Fibroblast of pulmonary artery (primary cell): ENCODE measurements at places on chromosomes 4 and X.

GRCh38 chrX:66760651-66761050 is 121.8 kb upstream of the EDA2R start:
- peak; percentile 1 for DNase-seq

GRCh38 chr4:101419336-101420135 is 72.2 kb upstream of the PPP3CA start:
- peak; percentile 86 for DNase-seq

DNA sequence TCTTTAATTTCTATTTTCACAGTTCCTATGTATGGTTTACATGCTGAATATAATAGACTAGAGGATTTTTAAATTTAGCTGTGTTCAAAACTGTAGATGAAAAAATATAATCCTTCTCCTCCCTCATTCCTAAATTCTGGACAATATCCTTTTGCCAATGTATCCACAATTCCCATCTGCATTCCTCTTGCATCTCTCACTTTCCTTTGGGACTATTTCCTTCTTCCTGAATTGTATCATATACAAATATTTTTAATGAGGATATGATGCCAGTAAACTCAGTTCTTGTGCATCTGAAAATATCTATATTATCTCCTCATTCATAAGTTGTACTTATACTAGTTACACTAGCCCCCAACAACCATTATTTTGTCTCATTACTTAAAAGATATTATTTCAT is 46.7 kb downstream of the DDX60L start:
- DNase-seq: peak; percentile 47

DNA sequence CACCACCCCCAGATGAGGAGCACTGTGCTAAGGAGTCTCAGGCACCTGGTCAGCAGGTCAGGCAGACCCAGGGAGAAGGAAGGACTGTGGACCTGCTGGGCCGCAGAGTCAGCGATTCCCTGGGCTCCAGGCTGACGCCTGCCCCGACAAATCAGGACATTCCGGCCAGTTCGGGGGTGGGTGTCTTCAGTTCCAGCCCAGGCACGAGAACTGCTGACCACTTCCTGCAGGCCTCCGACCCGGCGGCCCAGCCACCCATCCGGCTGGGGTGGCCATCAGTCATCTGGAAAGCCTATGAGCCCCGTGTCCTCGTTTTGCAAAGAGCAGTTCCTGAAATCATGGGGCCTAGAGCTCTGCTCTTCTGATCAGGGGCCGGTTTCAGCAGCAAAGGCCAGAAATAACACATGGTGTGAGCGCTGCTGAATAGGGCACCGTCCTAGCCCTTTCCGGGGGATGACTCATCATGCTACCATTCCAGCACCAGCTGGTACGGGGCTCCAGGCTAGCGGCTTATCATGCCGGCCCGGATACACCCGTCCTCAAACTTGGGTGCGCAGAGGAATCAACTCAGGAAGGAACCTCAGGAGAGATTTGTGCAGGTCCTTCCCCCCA is 7.8 kb upstream of the SH3TC1 start:
- DNase-seq: peak; percentile 90

GRCh38 chr4:130056286-130056685 is 960.3 kb downstream of the C4orf33 start:
- no peak for DNase-seq

DNA sequence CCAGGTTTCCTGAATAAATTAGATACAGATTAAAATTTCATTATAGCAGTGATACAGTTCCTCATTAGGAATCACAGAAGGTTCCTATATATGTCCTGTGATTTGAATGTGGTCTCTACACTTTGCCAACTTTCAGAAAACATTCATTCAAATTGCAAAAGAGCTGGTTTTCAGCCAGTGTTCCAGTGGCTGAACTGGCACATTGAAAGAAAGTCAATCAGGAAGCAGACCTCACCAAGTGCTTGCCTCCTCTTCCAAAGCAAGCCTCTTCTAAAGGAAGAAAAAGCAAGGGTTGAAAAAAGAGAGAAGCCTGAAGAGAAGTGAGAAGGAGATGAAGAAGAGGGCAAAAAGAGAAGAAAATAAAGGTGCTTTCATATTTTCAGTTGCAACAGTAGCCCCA is 12.7 kb downstream of the KLHL34 start:
- no peak for DNase-seq

DNA sequence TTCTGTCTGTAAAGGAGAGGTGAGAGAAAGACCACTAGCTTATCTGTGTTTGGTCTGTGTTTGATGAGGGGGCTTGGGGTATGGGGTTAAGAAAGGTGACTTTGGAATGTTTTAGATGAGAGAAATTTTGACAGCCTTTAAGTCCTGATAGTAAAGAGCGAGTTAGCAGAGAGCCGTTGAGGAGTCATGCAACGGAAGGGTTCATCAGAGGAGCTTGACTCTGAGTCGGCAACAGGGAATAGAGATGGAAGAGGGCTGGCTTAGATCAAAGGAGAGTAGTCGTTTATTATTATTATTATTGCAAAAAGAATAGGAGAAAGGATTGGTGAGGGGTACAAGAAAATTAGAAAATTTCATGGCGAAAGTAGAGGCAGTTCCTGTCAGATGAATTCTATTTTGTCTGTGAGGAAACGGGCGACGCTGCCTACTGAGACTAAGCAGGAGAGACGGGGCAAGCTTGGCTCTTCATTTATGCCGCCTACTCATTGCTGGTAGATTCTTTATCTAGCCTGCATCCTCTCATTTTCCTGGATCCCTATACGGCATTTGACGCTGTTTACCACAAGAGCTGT is 473 bp upstream of the VAMP7 start:
- DNase-seq: no peak

GRCh38 chr4:120842031-120842430 is 80.5 kb downstream of the PRDM5 start:
- DNase-seq: peak; percentile 51

DNA sequence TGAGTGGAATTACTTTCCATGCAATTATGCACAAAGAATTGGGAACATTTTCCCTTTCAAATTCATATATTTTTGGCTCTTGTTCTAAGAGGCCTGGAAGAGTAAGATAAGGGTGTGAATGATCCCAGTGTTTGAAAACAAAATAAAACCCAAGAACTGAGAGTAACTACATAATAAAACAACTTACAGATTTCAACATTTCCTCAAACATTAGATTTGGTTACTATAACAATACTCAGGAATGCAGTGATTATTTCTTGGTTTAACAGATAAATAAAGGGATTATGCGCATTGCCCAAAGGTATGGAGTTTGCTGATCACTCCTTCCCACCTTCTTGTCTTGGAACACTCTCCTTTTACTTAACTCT is 292.5 kb downstream of the CAMK2D start:
- DNase-seq: peak; percentile 88

- no peak for DNase-seq
Measured at GRCh38 chr4:149009223-149009622, 567.0 kb upstream of the NR3C2 start.

GRCh38 chr4:25835384-25835783 is 27.4 kb downstream of the SEL1L3 start:
- no peak for DNase-seq

- no peak for DNase-seq
Measured at GRCh38 chr4:137528673-137529072, 3.6 kb downstream of the PCDH18 start.

GRCh38 chr4:1522606-1523005 is 116.4 kb upstream of the NKX1-1 start:
- DNase-seq: no peak

DNA sequence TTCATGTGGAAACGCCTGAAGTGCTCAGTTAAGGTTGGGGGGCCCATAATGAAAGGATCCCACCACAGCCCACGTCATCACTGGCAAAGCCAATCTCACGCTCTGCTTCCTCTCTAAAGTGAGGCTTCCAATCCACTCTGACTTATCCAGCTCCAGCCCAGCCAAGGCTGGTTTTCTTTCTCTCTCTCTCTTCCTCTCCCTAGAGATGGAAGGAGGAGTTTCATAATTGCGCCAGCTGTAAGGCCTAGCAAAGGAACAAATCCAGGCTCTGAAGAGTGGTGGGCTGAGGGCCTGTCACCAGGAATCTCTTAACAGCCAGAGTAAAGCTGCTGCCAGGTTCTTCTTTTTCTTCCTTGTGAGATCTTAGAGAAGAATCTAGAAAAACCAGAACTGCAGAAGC is 20.7 kb upstream of the BCLAF3 start:
- no peak for DNase-seq

DNA sequence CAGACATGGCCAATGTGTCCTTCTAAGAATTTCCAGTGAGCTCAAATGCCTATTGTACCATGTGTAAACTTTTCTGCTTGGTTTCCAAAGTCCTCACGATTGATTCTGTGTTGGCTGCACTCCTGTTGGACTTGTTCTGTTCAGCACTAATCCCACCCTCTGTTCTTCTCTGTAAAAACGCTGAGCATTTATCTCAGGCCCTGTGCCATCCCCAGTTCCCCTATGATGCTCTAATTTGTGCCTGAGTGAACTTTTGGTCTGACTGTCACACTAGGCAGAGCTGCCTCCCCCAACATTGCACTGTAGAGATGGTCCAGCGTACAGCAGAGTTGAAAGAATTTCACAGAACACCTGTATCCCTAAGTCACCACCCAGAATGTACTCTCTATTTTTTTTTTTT is 76.1 kb upstream of the STS start:
- no peak for DNase-seq

- DNase-seq: no peak
Measured at GRCh38 chr4:148453833-148454232, 11.6 kb upstream of the NR3C2 start.
